Non-pigmented ciliary epithelial cell (primary cell): ENCODE measurements at places on chromosomes 12 and 14.

DNA sequence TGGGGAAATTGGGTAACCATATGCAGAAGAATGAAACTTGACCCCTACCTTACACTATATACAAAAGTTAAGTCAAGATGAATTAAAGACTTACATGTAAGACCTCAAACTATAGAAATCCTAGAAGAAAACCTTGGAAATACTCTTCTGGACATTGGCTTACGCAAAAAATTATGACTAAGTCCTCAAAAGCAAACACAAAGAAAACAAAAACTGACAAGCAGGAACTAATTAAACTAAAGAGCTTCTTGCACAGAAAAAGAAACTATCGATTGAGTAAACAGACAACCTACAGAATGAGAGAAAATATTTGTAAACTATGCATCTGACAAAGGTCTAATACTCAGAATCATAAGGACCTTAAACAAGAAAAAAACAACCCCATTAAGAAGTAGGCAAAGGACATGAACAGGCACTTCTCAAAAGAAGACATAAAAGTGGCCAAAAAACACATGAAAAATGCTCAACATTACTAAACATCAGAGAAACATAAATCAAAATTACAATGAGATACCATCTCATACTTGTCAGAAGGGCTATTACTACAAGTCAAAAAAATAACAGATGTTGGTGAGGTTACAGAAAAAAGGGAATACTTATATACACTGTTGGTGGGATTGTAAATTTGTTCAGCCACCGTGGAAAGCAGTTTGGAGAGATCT lies 37.0 kb upstream of the CFAP54 start:
- DNase-seq: no peak

DNA sequence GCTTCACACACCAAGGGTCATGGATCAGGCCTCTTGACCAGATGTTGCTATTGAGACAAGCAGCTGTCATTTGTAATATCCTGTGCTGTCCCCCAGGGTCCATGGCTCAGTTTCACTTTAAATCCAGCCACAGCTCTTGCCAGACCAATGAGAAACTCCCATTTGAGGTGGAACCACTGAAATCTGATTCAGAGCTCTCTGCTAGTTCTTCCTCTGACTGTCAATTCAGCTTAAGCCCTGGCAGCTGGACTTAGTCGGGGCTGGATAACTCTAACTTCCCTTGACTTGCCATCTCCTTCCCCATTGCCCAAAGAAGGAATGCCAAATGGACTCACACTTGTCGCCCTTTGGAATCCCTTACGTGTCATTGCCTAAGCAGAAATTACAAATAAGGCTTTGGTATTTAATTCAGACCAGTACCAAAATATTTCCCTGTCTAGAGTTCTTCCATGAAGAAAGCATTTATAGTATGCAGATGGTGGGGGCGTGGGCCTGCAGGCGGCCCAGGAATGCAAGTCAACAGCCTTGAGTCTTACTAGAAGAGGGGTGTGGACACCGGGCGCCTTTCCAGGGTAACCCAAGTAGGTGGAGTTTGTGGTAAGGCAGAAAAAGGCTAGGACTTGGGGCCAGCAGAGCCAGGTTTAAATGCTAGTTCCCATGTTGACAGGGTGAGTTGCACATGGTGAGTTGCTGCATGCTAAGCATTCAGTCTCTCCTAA lies 96.9 kb upstream of the TMPO start:
- peak; percentile 91 for DNase-seq

DNA sequence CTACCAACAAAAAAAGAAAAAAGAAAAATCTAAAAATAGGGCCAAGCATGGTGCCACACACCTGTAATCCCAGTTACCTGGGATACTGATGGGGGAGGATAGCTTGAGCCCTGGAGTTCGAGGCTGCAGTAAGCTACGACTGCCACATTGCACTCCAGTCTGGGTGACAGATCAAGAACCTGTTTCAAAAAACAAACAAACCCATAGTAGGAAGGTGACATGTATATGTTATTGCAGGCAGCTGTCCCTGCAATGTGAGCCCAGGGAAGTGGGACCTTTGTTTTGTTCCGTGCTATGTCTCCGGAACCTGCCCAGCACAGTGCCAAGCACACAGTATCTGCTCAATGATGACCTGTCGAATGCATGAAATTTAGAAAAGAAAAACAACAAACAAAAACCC lies 37.2 kb upstream of the YY1 start:
- no peak for DNase-seq

GRCh38 chr14:29016050-29016900 lies 249.7 kb downstream of the FOXG1 start:
- no peak for DNase-seq

GRCh38 chr14:50947446-50947845 lies 3.2 kb upstream of the PYGL start:
- no peak for DNase-seq

DNA sequence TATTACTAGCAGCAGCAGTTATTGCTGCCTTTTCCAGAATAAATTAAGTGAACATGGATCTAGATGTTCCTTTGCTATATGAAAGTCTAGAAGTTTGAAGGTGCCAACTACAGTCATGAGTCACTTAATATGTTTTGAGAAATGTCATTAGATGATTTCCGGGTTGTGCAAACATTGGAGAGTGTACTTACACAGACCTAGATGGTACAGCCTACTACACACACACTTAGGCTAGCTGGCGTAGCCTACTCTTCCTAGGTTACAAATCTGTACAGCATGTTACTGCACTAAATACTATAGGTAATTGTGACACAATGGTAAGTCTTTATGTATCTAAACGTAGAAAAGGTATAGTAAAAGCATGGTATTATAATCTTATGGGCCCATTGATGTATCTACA lies 368.1 kb downstream of the PDZRN4 start:
- no peak for DNase-seq

GRCh38 chr12:46212108-46212982 lies 56.5 kb downstream of the SLC38A1 start:
- DNase-seq: no peak

DNA sequence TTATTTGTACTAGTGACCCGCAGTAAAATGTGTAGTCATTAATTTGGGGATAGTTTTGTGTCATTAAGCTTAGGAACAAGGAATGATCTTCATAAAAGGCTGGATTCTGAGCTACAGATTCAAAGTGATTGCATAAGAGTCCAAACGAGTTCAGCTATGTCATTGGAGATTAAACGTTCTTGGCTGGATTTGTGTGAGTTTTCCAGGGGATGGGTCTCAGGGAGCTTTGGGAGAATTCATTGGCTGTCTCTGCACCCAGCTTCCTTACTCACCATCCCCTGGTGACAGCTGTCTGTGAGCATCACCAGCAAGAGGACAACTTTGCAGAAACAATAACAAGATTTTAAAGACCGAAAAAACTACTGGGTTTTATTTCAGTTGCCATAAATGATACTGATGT lies 130.4 kb downstream of the DAAM1 start:
- DNase-seq: no peak

DNA sequence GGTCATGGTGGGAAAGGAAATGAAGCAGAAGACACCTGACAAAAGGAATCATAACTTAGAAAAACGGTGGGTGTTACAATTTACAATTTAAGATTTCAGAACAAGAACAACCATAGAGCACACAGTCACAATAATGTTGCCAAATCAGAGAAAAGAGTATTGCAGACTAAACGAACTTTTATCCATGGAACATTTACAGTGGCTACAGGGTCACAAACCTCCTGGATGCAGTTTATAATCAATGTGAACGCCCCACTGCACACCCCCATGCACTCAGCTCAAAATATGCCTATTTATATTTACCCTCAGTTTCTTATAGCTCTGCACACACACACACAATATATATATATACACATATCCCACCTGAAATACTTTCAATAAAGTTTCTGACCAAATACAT lies 8.0 kb downstream of the KRR1 start:
- DNase-seq: no peak

- DNase-seq: no peak
These were observed 105.1 kb downstream of the RERG start for GRCh38 chr12:15116086-15116485.

DNA sequence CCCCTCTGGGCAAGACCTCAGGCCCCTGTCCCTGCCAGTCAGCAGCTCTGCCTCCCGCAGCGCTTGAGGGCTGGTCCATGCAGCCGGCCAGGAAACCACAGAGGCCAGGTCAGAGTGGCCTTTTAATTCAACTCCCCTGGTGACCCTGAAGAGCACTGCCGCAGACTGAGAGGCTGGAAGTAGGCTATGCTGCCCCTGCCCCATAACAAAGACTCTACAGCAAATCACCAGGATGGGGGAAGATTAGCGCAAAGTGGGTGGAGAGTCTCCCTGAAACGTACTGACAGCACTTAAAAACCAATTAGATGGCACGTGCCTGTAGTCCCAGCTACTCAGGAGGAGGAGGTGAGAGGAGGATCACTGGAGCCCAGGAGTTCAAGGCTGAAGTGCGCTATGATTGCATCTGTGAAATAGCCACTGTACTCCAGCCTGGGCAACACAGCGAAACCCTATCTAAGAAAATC lies 70.5 kb downstream of the ITPK1 start:
- DNase-seq: no peak

DNA sequence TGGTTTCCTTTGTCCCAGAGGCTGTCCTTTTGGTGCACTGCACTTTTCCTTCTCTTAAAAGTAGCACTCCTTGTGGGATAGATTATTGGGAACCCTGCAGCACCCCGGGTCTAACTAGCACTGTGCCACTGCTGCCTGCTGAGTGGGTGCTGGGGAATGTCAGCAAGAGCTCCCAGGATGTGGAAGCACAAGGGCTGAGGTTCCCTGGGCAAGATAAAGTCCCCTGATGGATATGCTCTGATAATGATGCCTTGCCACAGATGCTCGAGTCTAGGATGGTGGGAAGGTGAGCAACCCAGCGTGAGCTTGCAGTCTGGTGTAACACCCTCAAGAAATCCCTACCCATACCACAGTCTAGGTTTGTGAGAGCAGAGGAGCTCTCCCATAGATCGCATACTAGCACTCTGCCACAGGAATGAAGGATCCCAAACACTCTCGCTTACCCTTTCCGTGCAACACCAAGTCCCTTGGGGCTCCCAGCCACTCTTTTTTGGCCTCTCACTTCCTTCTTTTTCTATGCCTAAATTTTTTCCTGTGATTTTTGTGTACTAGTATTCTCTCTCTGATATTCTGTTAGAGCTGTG lies 32.6 kb downstream of the USP15 start:
- no peak for DNase-seq

- no peak for DNase-seq
These were observed 544.5 kb upstream of the TBX3 start for GRCh38 chr12:115228434-115228833.

DNA sequence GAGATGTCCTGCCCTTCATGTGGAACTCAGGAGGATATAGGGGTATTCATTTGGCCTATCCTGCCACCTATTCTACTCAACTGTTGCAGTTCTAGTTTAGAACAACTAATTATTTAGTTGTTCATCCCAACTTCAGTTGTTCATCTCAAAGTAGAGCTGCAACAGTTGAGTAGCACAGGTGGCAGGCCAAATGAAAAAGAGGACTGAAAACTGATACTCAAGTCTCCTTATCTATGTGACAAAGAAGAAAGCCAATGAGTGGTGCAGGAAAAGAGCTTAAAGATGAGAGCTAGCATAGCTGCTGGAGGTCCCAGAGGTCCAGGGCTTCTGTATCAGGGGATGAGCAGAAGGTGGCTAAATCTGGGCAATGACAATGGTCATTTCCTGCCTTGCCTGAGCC lies 148.9 kb upstream of the KITLG start:
- DNase-seq: no peak

GRCh38 chr14:84454114-84454513 lies 1075.8 kb upstream of the FLRT2 start:
- DNase-seq: no peak

- DNase-seq: no peak
These were observed 207.5 kb upstream of the RTL1 start for GRCh38 chr14:101110729-101111619.

DNA sequence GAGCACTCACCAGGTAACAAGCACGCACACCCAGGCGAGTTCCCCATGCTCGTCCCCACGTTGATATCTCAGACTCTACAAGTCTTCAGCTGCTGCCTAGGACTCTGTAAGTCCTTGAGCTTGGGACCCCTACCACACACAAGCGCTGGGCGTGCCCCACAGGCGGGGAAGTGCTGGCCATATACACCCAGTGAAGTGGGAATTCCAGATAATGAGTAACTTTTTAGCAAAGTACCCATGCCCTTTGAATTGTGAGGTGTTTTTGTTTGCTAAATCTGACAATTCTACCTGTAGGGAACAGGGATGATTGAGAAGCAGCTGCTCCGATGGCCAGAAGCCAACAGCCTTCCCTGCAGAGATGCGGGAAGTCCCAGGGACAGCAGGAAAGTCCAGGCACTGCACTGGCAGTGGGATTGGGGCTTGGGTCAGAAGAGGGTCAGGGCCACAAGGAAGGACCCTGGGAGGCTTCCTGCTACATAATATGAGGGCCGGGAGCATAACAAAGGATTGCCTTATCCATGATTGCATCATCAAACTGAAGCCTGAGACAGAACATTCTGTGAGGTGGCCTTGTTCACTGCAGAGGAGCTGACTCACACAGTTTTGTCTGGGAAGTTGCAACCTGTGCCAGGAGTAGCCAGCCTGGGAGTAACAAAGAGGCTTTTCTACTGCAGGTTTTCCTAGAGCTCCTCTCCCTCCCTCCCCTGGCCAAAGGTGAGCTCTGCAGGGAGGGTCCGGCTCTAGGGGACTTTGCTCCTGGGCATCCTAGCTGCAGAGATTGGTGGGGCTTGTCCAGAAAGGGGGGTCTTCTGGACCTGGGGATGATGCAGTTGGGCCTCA lies 13.2 kb upstream of the SERPINA3 start:
- DNase-seq: peak; percentile 95

GRCh38 chr14:89542786-89543424 lies 125.9 kb upstream of the FOXN3 start:
- no peak for DNase-seq

GRCh38 chr14:83126076-83126475 lies 1592.4 kb upstream of the SEL1L start:
- no peak for DNase-seq

GRCh38 chr14:91220581-91221000 lies 23.9 kb downstream of the GPR68 start:
- no peak for DNase-seq

DNA sequence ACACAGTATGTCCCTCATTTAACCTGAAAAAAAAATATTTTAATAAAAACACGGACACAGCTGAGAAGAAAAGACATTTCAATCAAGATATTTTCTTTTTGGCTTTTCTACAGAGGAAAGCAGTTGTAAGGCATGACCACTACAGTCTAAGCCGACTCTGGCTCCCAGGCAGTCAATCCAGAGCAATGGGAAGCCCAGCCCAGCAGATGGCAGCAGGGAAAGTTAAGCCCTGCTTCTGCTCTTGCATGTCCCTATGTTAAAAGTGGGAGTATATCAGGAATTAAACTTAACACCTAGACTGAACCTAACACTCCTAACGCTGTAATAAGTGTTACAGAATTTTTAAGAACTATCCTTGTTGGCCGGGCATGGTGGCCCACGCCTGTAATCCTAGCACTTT lies 19.5 kb upstream of the HAL start:
- DNase-seq: no peak

GRCh38 chr12:8687846-8688601 lies 9.8 kb upstream of the RIMKLB start:
- no peak for DNase-seq

DNA sequence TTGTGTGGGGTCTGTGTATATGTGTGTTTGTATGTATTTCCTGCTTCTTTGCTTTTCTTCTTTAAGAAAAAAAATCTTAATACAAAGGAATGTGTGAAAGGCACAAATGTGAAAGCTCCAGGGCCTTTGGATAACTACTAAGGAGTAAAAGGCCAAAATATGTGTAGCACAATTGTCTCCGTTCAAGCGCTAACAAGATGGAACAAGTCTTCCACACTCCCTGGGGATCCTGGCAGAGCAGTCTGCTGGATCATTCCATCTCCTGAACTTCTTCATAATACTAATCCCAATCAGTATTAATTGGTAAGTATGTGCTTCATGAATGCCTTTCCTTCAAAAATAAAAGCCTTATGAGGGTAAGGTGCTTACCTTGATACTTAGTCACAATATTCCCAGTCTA lies 462.5 kb upstream of the TBX3 start:
- DNase-seq: no peak
